Vagina (tissue), 2 donors: ENCODE measurements at places on chromosomes 7 and 10. TPM values are rescaled to one million over a fixed set of nuclear protein-coding genes. Genes with fewer than 3 reads are reported as not detected.

- no peak for DNase-seq
Observed at GRCh38 chr10:73561192-73561591, 29.9 kb downstream of the USP54 start.

DNA sequence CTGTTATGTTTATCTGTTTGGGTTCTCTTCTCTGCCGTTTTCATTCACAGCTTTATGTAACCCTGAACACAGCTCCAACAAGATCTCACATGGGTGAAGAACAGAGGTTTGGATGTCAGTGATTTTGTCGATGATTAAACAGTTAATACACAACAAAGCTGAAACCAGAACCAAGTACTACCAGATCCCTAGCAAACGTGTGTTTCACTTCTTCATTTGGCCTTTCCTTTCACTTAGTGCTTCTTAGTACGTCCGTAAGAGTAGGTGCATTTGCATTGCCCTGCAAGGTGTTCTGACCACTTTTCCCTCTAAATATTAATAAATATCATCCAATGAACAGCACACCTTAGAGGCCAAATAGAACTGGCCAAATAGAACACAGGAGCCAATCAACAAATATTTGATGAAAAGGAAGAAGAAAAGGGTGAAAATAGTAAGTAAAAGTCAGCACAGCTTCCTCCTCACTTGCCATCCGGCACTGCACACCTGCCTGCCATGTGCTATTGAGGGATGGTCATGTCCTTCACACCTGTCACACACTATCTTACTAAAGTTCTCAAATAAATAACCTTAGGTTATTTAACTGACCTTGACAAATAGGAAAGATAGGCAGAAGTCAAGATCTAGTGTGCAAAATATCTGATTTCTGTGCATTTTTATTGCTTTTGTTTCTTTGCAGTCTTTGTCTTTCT, 252.6 kb upstream of the ANKRD30A start:
- DNase-seq = no peak

DNA sequence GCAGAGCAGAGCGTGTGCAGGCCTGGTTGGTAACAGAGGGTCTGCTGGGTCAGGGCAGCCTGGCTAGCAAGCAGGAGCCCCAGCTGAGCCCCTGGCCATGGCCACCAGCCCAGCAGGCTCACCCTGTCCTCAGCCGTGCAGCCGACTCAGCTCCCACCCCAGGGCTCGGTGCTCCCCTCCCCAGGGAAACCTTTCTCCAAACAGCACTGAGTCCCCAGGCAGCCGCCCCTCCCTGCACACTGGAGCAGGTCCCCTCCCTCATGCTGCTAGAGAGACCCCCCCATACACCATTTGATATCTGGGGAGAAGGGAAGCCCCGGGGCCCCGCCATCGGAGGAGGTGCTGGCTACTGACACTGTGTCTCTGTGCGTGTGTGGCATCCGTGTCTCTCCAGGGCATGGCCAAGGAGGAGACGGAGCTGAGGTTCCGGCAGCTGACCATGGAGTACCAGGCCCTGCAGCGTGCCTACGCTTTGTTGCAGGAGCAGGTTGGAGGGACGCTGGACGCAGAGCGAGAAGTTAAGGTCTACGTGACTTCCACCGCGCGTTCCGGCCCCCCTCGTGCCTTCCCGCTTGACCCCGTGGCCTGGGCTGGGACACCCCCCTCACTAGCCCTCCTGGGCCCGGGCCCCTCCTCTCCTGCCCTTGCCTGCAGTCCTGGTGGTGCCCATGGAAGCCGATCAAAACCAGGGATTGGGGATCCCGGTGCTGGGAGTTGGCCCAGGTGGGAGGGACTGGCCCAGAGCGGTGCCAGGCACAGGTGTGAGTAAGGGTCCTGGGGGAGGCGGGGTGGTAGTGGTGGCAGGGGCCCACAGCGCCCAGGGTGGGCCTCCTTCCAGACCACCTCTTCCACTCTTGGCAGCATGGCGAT, 45.0 kb upstream of the DPYSL4 start:
- no peak for DNase-seq

- DNase-seq = no peak
Observed at GRCh38 chr10:107075117-107075516, 89.4 kb downstream of the SORCS1 start.

The POLL gene
- total RNA-seq = 21.1 TPM

The PCLO gene
- 10.8 TPM for total RNA-seq
